Activated naive CD8-positive, alpha-beta T cell treated with anti-CD3 and anti-CD28 coated beads, Interleukin-2, amount 10 ng/mL, durations not matched to agents 7 days and 5 days (primary cell): ENCODE measurements at places on chromosomes 3 and 15. TPM values are rescaled to one million over a fixed set of nuclear protein-coding genes. Genes with fewer than 3 reads are reported as not detected.

MAP3K13 gene
- total RNA-seq, result 12.5 TPM

CNOT10 gene
- total RNA-seq, result 56.0 TPM

BMF gene
- total RNA-seq, result 24.6 TPM

DNA sequence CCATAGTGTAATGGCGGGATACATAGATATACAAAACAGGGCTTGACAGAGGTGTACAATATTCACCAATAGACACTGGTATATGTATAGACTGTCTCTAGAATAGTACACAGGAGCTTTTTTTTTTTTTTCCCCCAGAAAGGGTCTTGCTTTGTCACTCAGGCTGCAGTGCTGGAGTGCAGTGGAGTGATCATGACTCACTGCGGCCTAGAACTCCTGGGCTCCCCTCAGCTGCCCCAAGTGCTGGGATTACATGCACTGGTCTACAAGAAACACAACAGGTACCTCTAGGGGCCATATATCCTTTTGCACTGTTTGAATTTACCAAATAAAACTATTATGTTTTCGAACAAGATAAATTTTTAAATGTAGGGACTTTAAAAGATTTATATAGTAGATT, 12.3 kb downstream of the RHOA start:
- DNase-seq, result no peak

- no peak for DNase-seq
These were observed 28.4 kb upstream of the PARL start for GRCh38 chr3:183912895-183913579.

- DNase-seq, result no peak
These were observed 50.5 kb downstream of the GRIP2 start for GRCh38 chr3:14489641-14490040.

- no peak for DNase-seq
These were observed 65.2 kb upstream of the UBE2E1 start for GRCh38 chr3:23740517-23740965.

PHLDB2 gene
- 5.1 TPM for total RNA-seq

DNA sequence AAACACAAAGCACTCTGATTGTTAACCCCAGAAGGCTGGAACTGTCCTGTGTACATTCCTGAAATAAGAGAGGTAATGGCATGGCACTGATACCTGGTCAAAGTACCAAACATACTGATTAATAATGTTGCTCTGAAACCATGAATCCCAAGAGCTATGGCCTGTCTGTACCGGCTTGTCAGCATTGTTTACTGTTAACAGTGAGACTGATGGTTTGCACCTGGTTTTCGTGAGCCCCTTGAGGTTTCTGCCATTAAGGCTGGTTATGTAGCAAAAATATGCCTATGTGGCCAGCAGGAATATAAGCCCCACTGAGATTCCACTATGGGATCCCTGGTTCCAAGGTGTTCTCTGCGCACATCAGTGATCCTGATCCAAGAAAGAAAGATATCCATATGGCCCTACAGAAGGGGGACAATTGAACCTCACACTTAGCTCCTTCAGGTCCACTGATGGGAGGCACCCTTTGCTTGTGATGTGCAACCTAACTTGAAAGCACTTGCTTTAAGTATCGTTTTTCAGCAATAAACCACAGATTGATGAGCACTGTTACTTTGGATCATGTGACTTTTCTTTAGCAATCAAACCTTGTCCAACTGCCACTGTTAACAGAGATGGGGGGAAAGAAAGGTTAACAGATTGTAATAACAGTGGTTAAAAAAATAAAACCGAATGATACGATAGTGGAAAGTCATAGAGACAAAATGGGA, 65.2 kb downstream of the TBL1XR1 start:
- DNase-seq, result no peak

DNA sequence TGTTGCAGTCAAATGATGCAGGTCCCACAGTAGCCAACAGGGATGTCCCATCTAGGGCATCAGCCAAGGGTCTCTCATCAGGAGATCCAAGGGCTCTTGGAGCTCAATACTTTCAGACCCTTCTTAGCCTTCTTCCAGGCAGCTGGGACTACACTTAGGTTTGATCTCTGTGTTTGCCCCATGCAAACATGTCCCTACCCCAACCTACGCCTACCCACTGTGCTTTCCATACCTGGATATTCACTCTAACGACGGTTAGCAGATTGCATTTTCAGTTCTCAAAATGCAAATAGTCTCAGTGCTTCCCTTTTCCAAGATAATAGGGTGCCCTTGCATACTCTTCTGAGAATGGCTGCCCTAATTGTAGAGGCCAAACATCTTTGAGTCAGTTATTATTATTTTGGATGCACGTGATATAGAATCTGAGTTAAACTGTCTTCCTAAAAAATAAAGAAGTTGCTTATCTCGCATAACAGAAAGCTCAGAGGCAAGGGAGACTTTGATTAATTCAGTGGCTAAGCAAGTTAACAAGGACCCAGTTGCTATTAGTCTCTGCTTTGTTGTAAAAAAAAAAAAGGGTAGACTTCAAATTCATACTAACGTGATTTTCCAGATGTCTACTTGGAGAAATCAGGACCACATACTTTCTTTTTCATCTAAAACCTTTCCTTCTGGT, 1.0 kb upstream of the CEP70 start:
- no peak for DNase-seq

GRAMD2A gene
- not detected for total RNA-seq

- DNase-seq, result peak; percentile 97
These were observed 903 bp downstream of the SLC25A38 start for GRCh38 chr3:39383881-39384664.

GRCh38 chr15:67873777-67874176, 33.9 kb upstream of the RNU6-1 start:
- DNase-seq, result no peak

RSL24D1 gene
- 90.8 TPM for total RNA-seq
